Mesothelial cell of epicardium (in vitro differentiated cells): ENCODE measurements at places on chromosomes 7 and 10. TPM values are rescaled to one million over a fixed set of nuclear protein-coding genes. Genes with fewer than 3 reads are reported as not detected.

PCDH15 gene
- 24.0 to 26.3 TPM (median 24.8 TPM) in 3 replicates for total RNA-seq

CFAP46 gene
- 3.1 to 4.1 TPM (median 3.2 TPM) in 3 replicates for total RNA-seq

PHKG1 gene
- 1.7 to 2.6 TPM (median 2.6 TPM) in 3 replicates for total RNA-seq

BLVRA gene
- total RNA-seq: 27.3 to 29.6 TPM (median 28.9 TPM) in 3 replicates

BHLHA15 gene
- 0.57 to 1.0 TPM in 2 of 3 replicates, not detected in the other for total RNA-seq

DNA sequence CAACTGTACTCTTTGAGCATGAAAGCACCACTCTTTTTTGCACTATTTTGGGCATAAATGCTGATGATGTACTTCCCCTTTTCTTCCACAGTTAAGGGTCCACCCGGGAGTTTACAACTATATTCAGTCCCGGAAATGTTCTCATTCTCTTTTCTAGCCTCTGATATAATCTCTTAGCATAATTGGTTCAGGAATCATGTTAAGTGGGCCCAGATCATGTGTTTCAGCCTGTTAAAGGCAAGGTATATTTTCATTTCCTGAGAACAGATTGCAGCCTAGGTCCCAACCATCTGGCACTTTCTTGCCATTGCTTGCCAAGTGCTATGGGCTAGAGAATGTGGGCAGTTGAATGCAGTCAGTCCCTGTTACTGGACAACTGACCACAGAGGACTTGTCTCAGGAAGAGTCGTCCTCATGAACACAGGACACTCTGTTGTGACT lies 111.4 kb upstream of the GLCCI1 start:
- no peak overlapping the region for H3K4me3 ChIP-seq
- H3K27me3 ChIP-seq: no peaks in the 10 kb centered on the region
- H3K4me1 ChIP-seq: peaks cover 7% of the 10 kb centered on the region
- peaks cover 17% of the 10 kb centered on the region for H3K36me3 ChIP-seq
- no peak for DNase-seq
